ENCODE measurements at places on chromosomes 7 and 10.
A peak's percentile ranks its signal among the peaks of the same experiment; 100 is the strongest.

GRCh38 chr10:42982891-42983506, 93.9 kb upstream of the RET start:
- DNase-seq, result no peak

DNA sequence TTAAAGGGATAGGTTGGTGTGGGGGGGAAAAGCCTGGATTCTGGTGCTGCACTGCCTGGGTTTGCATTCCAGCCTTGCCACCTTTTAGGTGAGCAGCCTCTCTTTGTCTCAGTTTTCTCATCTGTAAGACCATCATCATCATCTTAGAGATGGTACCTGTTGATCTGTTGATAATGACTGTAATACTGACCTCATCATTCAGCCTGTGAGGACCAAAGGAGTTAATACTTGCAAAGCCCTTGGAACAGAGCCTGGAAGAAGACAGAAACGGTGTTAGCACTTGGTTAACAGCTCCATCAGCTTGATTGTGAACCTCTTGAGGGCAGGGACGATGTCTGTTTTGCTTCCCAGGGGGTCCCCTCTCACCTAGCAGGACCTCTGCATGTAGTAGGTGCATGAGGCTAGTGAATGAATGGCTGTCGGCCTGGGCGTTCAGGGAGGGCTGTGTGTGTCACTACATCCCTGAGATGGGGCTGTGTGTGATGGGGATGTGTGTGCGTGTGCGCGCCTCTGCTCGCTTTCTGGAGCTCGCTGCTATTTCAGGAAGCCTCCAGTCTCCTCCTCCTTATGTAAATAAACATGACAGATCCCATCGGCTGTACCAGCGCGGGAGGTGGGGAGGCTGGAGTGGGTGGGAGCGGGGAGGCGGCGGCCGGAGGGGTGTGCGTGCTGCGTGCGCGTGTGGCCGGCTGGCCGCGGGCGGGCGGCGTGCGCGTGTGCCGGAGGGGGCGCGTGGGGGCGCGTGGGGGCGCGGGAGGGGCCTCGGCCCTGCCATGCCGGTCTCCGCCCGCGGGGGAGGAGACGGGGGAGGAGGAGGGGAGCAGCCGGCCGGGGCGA, 61.2 kb downstream of the NEURL1 start:
- DNase-seq, result peak; percentile 47

DNA sequence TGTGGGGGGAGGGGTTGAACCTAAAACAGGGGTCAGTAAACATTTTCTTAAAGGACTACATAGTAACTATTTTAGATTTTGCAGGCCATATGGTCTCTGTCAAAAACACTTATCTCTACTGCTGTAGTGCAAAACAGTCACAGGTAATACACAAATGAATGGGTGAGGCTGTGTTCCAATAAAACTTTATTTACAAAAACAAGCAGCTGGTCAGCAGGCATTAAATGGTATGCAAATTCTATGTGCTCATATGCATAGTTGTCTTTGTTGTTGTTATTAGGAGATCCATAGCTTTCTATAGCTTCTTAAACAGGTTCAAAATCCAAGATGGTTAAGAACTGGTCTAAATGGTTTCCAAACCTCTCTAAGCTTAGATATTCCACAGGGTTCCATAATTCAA, 302.6 kb downstream of the RNLS start:
- DNase-seq, result no peak

- DNase-seq, result no peak
Observed at GRCh38 chr10:17657103-17657500, 13.2 kb downstream of the STAM start.

GRCh38 chr10:26725837-26726727, 28.6 kb downstream of the PDSS1 start:
- DNase-seq, result peak; percentile 52

GRCh38 chr10:114400091-114400490, 4.2 kb downstream of the AFAP1L2 start:
- DNase-seq, result no peak

DNA sequence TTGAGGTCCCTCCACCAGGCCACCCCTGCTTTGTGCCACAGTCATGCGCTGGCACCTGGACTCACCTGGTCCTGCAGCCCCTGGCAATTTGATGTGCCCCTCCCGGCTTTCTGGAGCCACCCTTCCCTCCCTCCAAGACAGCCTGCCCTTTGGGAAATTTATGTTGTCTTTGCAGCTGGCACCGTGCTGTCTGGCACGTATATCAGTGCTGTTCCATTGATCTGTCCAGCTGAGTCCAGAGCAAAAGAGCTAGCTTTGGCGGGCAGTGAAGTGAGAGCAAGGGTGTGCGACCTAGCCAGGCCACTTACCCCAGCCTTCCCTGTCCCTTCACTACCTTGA, 5.7 kb downstream of the RARRES2 start:
- DNase-seq, result no peak

DNA sequence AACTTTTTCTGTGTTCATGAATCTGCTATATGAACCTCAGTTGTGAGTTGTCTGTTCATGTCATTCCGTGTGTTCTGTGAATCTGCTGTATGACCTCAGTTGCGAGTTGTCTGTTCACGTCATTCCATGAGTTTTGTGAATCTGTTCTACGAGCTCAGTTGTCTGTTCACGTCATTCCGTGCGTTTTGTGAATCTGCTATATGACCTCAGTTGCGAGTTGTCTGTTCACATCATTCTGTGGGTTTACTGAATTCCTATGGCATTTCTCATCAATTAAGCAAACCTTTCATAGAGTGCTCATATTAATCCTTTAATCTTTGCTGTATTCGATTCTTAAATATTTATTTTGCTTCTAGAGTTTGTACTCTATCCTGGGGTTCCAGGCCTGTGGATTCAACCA, 150.6 kb downstream of the DIP2C start:
- peak; percentile 33 for DNase-seq

- DNase-seq, result peak; percentile 74
Observed at GRCh38 chr10:106401161-106401560, 763.3 kb downstream of the SORCS1 start.

GRCh38 chr7:142799437-142799835, 28.7 kb downstream of the PRSS2 start:
- no peak for DNase-seq

DNA sequence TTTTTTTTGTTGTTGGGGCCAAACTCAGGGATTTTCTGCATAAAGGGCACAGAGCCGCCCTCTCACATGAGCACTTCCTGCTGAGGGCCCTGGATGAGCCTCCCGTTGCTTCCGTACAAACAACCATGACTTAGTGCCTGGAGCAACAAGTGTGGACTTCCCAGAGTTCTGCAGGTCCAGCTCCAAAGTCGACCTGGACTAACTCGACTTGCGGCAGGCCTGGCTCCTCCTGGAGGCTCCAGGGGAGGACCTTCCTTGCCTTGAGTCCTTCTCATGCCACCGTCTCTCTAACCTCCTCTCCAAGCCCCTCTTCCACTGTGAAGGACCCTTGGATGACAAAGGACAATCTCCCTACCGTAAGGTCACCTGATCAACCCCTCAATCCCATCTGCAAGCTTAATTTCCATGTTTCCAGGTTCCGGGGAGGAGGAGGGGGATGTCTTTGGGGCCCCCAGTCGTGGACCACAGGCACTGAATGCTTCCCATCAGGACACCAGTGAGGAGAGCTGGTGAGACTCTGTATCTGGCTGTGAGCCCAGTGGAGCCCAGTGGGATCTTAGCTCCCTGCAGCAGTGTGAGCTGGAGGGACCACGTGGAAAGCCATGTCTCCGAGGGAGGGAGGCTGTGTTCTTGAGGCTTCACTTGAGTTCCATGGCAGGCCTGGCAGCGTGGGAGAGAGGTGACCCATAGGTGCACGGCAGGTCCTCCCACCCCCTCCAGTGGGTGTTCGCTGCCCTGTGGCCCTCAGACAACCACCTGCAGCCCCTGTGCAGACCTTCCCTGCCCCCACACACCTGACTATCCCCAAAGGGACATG, 199.5 kb upstream of the PPP2R2D start:
- no peak for DNase-seq

GRCh38 chr10:70693619-70694335, 21.5 kb downstream of the ADAMTS14 start:
- peak; percentile 98 for DNase-seq

GRCh38 chr7:48042216-48042615, 6.9 kb downstream of the C7orf57 start:
- DNase-seq, result no peak

- DNase-seq, result no peak
Observed at GRCh38 chr7:55250313-55250712, 114.8 kb upstream of the LANCL2 start.

DNA sequence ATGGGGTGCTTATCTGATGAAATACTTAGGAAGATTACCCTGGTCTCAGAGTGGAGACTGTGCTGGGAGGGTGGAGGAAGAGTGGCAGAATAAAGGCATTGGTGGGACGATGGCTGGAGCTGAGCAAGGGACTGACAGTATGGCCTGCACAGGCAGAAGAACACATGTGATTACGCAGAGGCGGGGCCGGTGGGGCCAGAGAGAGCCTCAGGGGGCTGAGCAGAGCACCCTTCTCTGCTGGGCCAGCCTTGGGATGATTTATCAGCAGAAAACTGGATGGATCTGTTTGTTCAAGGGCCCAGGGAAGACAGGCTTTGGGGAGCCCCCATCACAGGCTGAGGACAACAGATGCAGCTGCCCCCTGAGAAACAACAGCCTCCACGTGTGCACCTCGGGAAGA, 272.1 kb downstream of the SDK1 start:
- DNase-seq, result no peak

- no peak for DNase-seq
Observed at GRCh38 chr7:7895754-7896153, 72.8 kb upstream of the GLCCI1 start.

- peak; percentile 48 for DNase-seq
Observed at GRCh38 chr7:75971961-75972763, 22.2 kb downstream of the TMEM120A start.

DNA sequence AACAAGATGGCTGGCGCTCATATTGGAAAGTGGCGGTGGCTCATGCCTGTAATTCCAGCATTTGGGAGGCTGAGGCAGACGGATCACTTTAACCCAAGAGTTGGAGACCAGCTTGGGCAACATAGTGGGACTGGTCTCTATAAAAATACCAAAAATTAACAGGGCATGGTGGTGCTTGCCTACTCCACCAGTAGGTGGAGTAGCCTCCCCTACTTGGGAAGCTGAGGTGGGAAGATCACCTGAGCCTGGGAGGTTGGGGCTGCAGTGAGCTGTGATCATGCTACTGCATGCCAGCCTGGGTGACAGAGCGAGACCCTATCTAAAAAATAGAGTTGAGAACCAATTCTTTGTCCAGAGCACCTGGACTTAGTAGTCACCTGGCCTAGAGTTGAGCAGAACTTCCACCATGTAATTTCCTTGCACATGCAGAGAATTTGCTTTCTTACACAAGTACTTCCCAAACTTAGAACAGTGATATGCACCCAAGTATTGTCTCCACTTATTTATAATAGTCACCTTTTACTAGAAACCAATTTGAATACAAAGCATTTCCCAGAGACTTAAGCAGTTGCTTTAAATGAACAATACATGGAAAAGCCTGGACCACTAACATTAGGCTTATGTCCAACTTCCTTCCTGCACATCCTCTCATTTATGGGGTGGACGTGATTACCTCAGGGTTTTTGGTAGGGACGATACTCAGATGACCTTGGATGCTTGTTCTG, 15.9 kb downstream of the LAMB4 start:
- DNase-seq, result no peak

DNA sequence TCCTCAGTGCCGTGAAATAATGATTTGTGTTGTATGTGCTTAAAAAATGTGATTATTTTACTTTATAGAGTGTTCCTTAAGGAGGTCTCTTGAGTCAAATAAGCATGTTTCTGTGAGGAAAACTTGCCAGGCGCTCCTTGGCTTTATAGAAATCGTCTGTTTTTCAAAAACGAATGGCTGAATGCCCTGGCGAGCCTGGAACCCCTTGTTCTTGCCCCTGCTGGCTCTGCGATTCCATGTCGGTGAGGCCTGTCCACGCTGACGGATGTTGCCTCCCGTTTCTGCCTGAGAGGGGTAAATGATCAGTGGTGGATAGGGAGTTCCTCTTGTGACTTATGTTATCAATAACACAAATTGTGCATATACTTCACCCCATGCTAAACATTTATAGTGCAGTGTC, 75.5 kb downstream of the MGMT start:
- DNase-seq, result no peak

DNA sequence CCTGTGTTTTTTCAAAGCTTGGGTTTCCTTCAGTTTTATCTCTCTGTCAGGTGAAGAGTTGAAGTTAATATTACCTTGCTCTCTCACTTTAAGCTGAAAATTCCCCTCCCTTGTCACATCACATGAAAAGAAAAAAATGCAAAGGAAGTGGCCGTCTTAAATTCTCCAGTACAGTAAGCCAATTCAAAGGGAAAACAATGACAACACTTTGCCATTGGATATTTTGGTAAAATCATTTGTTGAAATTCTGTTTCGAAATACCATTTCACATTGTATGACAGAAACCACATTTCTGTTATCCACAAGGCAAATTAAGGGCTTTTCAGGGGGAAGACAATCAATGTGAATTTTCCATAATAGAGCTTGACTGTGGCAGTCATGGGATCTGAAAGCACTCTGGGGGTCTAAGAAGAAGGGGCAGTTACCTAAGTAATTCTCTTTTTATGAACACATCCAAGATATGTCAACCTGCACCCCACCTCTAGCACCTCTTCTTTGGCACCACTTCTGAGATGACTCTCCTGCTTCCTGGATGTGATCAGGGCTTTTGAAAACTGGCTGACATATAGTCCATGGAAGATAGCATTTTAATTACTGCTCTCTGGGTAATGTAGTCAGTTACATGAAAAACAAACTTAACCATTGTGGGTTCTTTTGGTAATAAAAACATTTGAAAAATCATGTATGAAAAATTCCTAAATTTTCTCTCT, 63.8 kb downstream of the ENTPD1 start:
- no peak for DNase-seq

DNA sequence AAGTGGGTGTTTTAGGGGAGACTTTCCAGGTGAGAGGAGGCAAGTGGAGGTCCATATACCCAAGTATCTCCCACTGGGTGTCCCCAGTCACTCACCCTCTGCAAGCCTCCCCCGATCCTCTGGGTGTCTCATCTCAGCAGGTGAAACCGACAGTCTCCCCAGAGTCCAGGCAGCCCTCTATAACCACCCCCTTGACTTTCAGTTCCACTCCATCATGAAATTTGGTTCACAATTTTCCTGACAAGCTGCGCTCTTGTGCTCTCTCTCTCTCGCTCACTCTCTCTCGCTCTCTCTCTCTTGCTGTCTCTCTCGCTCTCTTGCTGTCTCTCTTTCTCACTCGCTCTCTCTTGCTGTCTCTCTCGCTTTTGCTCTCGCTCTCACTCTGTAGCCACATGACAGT, 8.1 kb upstream of the RABGEF1 start:
- no peak for DNase-seq

GRCh38 chr7:121306565-121306964, 22.2 kb upstream of the WNT16 start:
- DNase-seq, result no peak

DNA sequence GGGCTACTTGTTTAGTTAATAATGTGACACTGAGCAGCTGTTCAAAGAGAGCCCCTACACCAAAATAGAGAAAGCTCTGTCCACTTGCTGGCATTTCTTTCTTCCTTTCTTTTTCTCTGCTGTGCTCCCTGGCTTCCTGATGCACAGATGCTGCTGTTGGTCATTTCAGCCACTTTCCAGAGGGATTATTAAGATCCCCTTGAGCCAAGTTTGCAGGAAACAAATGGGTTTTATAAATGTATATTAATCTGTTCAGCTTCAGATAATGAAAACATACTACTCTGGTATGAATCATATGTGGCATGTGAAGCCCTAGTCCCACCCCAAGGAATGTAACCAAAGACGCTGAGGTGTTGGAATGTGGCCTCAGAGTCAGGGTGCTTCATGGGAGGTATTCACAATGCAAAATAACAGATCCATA, 638.2 kb upstream of the FZD8 start:
- no peak for DNase-seq

GRCh38 chr7:30193336-30193943, 58.7 kb downstream of the MTURN start:
- no peak for DNase-seq

- DNase-seq, result peak; percentile 61
Observed at GRCh38 chr7:117872561-117873309, 506 bp downstream of the CTTNBP2 start.
